ENCODE measurements at places on chromosomes 11 and 22.
A peak's percentile ranks its signal among the peaks of the same experiment; 100 is the strongest.

- no peak for DNase-seq
These were observed 67.1 kb downstream of the CDKN1C start for GRCh38 chr11:2818503-2818902.

DNA sequence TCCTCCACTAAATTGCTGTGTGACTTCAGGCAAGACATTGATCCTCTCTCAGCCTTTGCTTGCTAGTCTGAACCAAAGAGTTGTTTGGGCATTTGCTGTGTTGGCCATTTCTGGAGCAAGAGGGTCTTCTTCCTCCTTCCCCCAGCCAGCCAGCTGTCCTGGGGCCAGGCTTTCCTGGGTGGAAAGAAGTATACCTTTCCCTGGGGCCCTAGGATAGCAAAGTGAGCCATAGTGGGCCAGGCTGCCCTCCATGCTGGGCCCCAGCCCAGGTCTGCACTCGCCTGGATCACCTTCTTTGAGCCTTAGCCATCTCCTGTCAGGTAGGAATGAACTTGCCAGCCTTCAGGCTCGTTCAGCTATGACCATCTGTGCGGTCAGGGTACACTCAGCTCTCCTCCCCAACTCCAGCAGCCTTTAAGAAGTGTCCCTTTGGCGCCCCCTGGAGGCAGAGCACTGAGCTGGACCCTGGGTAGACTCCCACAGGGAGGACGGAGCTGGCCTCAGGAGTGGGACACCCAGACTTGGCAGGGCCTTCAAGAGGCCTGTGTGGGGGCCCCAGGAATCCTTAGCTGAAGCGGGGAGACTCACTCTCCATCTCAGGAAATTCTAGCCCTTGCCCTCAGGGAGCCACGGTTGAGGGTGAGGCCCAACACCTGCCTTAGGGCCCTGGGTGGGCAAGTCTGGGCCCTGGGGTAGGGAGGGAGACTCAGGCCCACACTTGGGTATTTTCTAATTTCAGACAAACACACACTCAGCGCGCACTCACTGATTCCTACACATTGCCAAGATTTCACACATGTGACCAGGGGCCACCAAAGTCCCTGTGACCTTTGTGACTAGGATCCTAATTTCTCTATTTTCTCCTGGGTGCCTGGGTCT is 35.6 kb upstream of the TPBGL start:
- DNase-seq, result peak; percentile 73

- DNase-seq, result no peak
These were observed 35.8 kb downstream of the TNRC6B start for GRCh38 chr22:40213478-40213877.

DNA sequence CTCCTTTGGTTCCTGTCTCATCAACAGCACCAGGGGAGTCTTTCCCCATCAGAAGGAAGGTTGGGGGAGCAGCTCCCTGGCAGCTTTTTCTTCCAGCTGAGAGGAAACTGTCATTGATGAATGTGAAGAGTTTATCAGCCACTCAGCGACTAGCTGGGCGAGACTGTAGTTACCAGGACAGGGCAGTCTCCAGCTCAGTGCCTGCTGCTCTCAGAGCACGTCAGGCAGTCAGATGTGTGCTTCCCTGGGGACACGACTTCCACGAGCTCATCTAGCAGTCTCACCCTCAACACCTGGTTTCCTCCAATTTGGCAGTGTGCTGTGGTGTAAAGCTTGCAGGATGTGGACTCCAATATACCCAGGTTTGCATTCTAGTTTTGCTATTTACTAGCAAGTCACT is 12.5 kb upstream of the C1QTNF4 start:
- DNase-seq, result no peak

Data from stimulated activated CD8-positive, alpha-beta memory T cell treated with anti-CD3 and anti-CD28 coated beads, Interleukin-7, amount 100 ng/mL, for 24 hours (primary cell).